NCI-H187 (cell line): ENCODE measurements at places on chromosomes 12 and 14.
A peak's percentile ranks its signal among the peaks of the same experiment; 100 is the strongest.

- DNase-seq: no peak
Measured at GRCh38 chr12:80648881-80649280, 58.6 kb upstream of the MYF6 start.

DNA sequence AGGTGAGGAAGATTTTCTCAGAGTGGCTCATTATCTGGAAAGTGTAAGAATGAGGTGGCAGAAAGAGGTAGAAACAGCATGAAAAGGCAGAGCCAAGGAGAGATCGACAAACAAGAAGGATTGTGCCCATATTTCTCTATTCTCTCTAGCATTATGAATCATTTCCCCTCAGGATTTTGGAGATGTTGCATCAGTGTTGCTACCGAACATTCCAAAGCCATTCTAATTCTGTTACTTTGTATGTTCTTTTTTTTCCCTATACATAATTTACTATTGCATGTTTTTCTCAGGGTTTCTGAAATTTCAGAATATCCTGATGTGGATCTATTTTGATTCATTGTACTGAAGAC is 61.4 kb downstream of the KICS2 start:
- DNase-seq: no peak

- no peak for DNase-seq
Measured at GRCh38 chr12:916240-916639, 33.3 kb downstream of the RAD52 start.

- DNase-seq: no peak
Measured at GRCh38 chr12:116336542-116337065, 59.1 kb upstream of the MED13L start.

DNA sequence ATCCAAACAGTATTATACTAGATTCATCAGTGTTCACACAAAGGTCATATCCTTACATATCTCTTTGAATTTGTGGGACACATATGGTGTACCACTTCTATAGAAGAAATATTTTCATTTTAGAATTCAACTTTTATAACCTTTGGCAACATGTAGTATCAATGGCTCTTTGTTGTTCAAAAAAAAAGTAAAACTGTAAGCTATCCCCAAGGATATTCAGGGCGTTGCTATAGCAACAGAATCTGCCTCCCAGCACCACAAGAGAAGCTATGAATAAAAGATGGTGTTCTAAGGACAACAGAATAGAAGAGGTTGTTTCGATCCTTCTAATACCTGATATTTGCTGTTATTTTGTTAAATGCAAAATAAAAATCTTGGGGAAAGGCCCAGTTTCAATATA is 139.3 kb downstream of the BRMS1L start:
- DNase-seq: no peak

DNA sequence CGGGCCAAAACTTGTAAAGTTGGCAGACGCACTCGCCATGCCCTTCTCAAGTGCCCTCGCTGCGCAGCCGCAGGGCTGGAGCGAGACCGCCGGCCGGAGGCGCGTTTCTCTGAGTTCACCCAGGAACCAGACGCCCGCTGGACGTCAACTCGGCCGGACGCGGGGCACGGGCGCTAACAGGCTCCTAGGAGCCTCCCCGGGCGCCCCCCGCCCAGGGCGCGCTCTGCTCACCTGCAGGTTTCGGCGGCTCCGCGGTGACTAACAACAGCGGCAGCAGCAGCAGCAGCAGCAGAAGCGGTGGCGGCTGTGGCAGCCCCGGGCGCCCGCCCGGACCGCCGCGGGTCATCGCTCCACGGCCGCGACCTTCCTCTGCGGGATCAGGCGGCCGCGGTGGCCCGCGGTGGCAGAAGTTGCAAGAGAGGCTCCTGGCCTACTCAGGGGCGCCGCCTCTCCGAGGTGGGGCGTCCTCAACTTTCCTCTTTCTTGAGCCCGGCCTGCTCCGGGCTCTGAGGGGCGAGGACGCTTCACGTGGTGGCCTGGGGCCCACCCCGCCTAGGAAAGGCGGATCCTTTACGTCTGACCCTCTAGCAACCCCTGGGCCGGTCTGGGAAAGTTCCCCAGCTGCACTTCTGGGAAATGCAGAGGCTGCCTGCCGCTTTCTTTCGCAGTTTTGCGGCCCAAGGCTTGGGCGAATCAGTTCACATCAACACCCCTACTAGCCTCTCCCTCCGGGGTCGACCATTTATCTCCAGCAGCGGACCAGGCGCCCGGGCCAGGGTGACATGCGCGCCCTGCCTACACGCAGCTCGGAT is at the start of gene PLBD1:
PLBD1 (minus strand) TSS at position 533 of the 812 bp plus-strand sequence; CDS start at position 346, 187 bp downstream.
- no peak for DNase-seq

DNA sequence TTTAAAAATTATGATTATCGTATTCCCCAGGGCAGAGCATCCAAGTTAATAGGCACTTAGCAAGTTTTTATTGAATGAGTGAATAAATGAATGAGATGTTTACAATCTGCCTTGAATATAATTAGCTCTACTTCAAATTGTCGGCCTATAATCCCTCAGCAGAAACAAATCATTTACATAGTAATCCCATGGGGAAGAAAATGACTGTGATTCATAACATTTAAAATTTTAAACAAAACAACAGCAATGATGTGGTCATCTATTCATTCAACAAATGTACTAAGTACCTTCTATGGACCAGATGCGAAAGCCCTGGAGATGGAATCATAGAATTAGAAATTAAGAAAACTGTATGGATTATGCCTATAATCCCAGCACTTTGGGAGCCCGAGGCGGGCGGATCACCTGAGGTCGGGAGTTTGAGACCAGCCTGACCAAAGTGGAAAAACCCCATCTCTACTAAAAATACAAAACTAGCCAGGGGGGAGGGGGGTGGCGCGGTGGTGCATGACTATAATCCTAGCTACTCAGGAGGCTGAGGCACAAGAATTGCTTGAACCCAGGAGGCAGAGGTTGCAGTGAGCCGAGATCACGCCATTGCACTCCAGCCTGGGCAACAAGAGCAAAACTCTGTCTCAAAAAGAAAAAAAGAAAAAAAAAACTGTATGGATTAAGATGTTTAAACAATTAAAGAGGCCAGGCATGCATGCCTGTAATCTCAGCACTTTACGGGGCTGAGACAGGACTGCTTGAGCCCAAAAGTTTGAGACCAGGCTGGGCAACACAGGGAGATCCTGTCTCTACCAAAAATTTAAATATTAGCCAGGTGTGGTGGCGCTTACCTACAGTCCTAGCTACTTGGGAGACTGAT is 17.7 kb upstream of the MDM2 start:
- DNase-seq: no peak

GRCh38 chr14:95255487-95255886 is 64.2 kb downstream of the CLMN start:
- DNase-seq: peak; percentile 98

DNA sequence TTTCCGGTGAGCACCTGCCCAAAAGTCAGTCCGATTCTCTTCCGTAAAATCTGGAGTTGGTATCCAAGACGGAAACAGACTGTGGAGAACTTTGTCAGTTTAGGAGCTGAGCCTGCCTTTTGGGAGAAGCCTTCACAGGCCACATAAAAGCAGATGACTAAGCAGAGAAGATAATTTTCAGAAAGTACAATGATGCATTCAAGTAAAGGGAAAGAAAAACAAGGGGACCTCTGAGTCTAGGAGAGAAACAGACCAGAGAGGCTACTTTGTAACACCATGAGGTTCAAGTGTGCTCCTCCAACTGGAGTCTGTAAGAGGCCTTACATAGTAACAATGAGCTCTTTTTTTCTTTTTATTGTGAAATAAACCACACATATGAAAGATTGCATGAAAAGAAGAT is 21.1 kb downstream of the TMED8 start:
- DNase-seq: no peak
